Gastrocnemius medialis (tissue), 4 donors: ENCODE measurements at places on chromosomes 2 and 18. TPM values are rescaled to one million over a fixed set of nuclear protein-coding genes. Genes with fewer than 3 reads are reported as not detected.

DNA sequence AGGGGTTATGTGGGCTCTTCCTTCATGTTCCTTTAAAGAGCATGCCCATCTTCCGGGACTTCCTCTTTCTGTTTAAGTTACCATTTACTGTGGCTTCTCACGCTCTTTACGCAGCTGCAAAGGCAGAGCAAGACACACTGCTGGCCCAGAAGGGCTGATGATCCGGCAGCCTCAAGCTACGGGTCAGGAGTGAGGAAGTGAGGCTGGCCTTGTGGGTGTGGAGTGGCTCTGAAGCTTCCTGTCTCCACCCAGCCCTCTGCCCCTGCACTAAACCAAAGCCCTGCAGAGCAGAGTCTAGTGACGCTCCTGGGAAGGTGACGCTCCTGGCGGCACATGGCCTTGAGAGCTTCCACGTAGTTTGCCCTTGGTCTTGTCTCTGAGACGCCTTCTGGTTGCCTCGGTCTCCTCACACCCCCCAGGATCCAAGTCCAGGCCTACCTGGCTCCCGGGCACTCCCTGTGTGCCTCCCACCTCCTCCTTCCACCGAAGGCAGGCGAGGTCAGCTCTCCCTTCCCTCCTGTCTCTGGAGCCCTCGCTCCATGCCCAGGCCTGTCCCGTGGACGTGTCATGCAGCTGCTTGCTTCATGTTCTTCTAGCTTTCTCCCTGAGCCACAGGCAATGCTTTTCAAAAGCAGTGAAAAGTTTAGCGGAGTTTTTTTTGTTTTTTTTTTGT is 50.3 kb downstream of the ARL4C start:
- peak; percentile 43 for DNase-seq
- H3K27me3 ChIP-seq = no peaks in the 10 kb centered on the region
- no peaks in the 10 kb centered on the region for H3K36me3 ChIP-seq
- H3K4me3 ChIP-seq = no peak overlapping the region
- no peak overlapping the region for H3K27ac ChIP-seq

DNA sequence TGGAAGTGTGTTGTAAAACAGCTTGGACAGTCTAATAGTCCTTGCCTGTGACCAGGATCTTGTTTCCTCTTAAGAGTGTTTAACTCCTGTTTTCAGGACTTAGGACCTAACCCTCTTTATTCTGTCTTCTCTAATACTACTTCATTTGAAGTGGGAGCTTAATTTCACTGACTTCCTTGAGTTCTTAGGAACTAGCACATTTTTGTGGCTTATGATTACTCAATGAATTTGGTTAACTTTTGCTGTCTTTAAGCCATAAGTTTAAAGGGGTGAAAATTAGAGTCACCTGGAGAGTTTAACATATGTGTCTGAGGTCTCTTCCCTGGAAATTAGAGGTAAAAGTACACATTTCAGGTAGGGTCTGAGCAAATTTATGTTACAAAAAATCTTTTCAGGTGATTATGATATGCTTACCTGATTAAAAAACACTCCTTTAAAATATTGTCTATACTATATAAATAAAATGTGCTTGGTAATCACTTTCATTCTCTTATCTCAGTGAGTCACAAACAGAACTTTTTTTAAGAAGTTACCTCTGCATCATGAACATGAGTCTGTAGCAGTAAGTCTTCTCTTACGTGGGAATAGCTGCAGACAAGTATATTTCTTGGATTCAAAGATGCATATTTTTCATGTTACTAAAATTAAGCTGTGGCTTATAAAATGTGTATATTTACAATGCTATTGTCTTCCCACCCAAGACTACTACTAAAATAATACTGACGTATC is 52.7 kb downstream of the ATP9B start:
- H3K27me3 ChIP-seq = no peaks in the 10 kb centered on the region
- H3K27ac ChIP-seq = no peak overlapping the region
- DNase-seq = no peak
- H3K4me1 ChIP-seq = peaks cover 6% of the 10 kb centered on the region
- H3K36me3 ChIP-seq = peaks cover 11% of the 10 kb centered on the region

DNA sequence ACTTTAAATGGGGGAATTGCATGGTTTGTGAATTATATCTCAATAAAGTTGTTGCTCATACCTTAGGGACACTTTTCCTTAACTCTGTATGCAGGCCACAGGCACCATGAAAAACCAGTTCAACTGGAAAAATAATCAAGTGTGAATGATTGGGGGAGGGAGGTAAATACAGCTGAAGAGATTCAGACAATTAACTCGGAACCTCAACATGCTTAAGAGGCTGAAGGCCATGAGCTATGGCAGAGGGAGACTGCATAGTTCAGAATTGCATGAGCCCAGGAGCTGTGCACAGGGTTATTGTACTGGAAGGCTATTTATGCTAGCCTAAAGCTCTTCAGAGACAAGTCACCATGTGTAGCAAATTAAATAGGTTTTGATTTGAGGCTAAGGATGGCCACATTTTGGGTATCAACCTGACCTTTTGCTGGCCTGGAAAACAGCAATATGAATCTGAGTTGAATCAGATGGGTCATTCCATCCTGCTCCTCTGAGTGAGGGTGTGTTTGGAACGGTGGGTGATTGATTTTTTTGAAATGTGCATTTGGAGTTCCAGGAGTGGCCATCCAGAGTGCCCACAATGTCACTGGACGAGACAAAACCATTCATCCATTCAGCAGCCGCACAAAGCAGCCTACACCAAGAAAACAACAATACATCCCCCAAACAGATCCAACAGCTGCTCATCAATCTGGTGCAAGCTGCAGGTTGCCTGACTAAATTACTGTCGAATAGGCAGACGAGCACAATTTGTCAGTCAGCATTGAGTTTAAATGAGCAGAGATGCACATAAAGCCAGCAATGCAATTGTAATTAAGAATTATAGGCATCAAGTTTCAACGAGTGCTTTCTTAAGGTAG is 42.5 kb downstream of the HRH4 start:
- H3K27ac ChIP-seq = no peak overlapping the region
- no peaks in the 10 kb centered on the region for H3K27me3 ChIP-seq
- no peak for DNase-seq
- H3K4me3 ChIP-seq = no peak overlapping the region
- H3K36me3 ChIP-seq = no peaks in the 10 kb centered on the region

DNA sequence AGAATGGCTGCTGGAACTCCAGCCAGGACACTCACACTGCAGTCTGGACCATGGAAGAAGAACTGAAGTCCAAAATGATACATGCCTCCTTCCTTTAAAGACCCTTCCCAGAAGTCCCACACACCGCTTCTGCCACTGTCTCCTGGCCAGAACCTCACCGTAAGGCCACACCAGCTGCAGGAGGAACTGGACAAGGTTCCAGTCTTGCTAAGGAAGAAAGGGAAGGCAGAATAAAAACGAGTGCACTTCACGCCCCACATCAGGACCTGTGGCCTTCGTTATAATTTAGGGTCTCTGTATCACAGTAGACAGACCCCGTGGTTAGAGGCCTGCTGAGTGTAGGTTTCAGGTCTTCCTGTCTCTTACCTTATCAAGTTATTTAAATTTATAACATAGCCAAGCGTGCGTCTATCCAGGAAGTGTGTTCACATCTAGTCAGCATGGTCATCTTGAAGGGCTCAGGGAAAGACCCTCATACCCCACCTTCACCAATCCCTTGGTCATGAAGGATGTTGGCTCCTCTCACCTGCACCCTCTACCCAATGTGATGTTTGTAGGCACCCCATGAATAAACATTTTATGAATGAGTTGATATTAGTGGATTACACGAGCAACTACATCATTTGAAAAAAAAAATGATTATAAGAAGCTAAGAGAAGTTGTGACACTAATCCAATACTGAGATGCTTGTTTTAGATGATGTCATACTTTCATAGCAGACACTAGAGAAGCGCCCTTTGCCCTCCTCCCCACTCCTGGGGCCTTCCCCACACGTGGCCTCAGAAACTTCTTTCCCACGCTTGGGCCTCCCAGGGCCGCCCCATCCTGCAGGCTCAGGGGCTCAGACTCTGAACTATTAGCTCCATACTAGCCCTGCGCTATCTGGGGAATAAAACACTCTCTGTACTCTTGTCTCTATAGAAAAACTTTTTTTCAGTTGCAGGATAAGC is 157.6 kb downstream of the FAM210A start:
- H3K36me3 ChIP-seq = no peaks in the 10 kb centered on the region
- H3K27ac ChIP-seq = no peak overlapping the region
- no peaks in the 10 kb centered on the region for H3K27me3 ChIP-seq
- no peak for DNase-seq
- peaks cover 14% of the 10 kb centered on the region for H3K4me1 ChIP-seq
- no peak overlapping the region for H3K4me3 ChIP-seq

ZAP70 gene
- total RNA-seq = not detected

UGT1A4 gene
- 0.51 TPM for total RNA-seq

- no peaks in the 10 kb centered on the region for H3K36me3 ChIP-seq
- no peak overlapping the region for H3K4me3 ChIP-seq
- H3K27me3 ChIP-seq = no peaks in the 10 kb centered on the region
Measured at GRCh38 chr2:240672076-240672700, 10.5 kb downstream of the AQP12B start.

GRCh38 chr2:186704897-186705296 is 11.0 kb downstream of the FAM171B start:
- DNase-seq = no peak
- no peaks in the 10 kb centered on the region for H3K27me3 ChIP-seq
- H3K4me1 ChIP-seq = no peaks in the 10 kb centered on the region

DNA sequence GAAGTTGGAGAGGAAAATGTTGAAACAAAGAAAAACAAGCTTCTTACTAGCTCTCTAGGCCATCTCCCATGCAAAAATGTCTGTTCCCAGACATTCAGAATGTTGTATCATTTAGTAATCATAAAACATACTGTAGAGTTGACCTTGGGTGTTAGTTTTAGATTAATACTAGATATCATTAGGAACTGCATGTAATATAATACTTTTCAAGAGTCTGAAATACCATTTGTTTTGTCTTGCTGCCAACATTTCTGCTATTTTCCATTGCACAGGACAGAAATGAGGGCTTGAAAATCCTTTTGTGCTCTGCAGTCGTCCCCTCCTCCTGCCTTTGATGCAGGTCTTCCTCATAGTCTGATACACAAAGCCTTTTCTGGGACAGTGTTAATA is 89.5 kb upstream of the RBMS1 start:
- no peak overlapping the region for H3K27ac ChIP-seq
- H3K36me3 ChIP-seq = no peaks in the 10 kb centered on the region
- H3K27me3 ChIP-seq = no peaks in the 10 kb centered on the region

GRCh38 chr2:173271825-173272224 is 82.8 kb upstream of the CDCA7 start:
- H3K4me3 ChIP-seq = no peak overlapping the region
- DNase-seq = no peak
- H3K36me3 ChIP-seq = peaks cover 8% of the 10 kb centered on the region

- H3K4me1 ChIP-seq = no peaks in the 10 kb centered on the region
- no peaks in the 10 kb centered on the region for H3K36me3 ChIP-seq
- no peak overlapping the region for H3K4me3 ChIP-seq
- no peak overlapping the region for H3K27ac ChIP-seq
Measured at GRCh38 chr2:133485868-133486267, 82.4 kb downstream of the NCKAP5 start.

SRSF7 gene
- total RNA-seq = 23.6 TPM

DNA sequence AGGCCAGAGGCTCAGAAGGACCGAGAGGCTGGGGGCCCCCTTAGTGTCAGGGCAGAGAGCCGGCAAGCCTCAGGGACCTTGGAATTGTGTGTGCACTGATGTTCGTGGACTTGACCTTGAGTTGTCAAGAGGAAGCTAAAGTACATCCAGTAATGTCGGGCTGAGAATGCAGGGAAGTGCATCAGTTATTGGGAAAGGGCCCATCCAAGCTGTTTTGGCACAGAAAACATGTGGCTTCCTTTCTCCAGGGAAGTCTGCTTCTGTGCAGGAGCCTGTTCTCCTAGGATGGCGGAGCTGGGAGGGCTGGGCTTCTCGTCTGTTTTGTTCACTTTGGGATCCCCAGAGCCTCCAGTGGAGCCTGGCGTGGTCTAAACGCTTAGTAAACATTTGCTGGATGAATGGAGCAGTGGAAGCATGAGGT is 23.7 kb downstream of the ATOH8 start:
- H3K36me3 ChIP-seq = peaks cover 3% of the 10 kb centered on the region
- DNase-seq = peak; percentile 66
- no peaks in the 10 kb centered on the region for H3K27me3 ChIP-seq
- H3K4me1 ChIP-seq = peaks cover 92% of the 10 kb centered on the region
- peak overlapping the region; percentile 25 for H3K27ac ChIP-seq
- no peak overlapping the region for H3K4me3 ChIP-seq

- no peaks in the 10 kb centered on the region for H3K36me3 ChIP-seq
- H3K4me1 ChIP-seq = no peaks in the 10 kb centered on the region
- H3K27me3 ChIP-seq = no peaks in the 10 kb centered on the region
- H3K4me3 ChIP-seq = no peak overlapping the region
Measured at GRCh38 chr18:6721755-6722154, 7.8 kb upstream of the ARHGAP28 start.

NPHP1 gene
- total RNA-seq = 3.8 TPM

GRCh38 chr2:227374158-227374557 is 4.9 kb downstream of the TM4SF20 start:
- no peak for DNase-seq
- no peak overlapping the region for H3K4me3 ChIP-seq
- H3K36me3 ChIP-seq = no peaks in the 10 kb centered on the region
- H3K27ac ChIP-seq = no peak overlapping the region

ATRAID gene
- 131 TPM for total RNA-seq

EML4 gene
- 4.8 TPM for total RNA-seq

GRCh38 chr2:157223624-157224205 is 33.8 kb upstream of the GALNT5 start:
- H3K36me3 ChIP-seq = no peaks in the 10 kb centered on the region
- no peak for DNase-seq
- H3K4me3 ChIP-seq = no peak overlapping the region
- H3K4me1 ChIP-seq = no peaks in the 10 kb centered on the region

DNA sequence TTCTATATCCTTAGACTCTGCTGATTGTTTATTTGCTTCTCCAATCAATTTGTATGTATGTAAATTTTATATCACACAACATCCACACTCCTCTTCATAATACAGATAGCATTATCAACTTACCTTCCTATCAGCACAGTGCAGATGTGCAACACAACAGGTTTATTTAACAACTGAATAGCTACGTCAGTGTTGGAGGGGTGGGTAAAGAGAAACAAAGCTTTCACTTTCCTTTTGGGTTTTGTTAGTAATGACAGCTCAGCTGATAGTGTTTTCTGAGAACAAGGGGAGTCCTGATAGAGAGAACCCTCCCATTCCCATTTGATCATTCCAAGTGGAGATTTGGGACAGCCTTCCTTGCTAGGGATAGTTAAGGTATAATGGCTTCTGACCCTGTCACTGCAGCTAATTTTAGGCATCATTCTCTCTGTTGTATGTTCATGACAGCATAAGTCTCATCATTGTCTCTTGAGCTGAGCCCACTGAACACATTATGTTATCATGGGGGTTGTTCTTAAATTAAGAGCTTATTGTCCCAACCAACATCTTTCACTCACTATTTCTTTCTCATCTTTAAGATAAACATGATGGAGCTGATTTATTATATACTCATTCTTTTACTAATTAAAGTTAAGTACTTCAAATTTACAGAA is 227.7 kb downstream of the GPD2 start:
- no peaks in the 10 kb centered on the region for H3K36me3 ChIP-seq
- no peak overlapping the region for H3K27ac ChIP-seq
- no peaks in the 10 kb centered on the region for H3K4me1 ChIP-seq
- DNase-seq = no peak
- no peak overlapping the region for H3K4me3 ChIP-seq
- H3K27me3 ChIP-seq = no peaks in the 10 kb centered on the region

CNDP1 gene
- total RNA-seq = not detected

PTGR3 gene
- total RNA-seq = 31.8 TPM
